ENCODE measurements at places on chromosomes 4 and X.

GRCh38 chrX:106899276-106899675 lies 3.9 kb downstream of the RIPPLY1 start:
- DNase-seq: no peak

DNA sequence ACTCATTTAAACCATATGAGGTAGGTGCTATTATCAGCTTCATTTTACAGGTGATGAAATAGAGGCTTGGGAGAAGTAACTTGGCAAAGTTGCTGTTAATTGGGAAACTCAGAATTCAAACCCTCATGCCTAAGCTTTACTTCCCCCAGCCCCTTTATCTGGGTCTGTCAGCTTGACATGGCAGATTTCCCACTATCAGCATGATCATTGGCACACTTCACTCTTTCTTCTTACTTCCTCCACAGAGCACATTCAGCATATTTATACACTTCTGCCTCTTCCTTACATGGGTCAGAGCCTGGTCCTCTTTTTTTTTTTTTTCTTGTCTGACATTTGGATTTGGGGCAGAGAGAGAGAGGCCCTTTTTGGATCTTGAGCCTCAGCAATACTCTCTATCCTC lies 56.5 kb upstream of the ARX start:
- DNase-seq: no peak

DNA sequence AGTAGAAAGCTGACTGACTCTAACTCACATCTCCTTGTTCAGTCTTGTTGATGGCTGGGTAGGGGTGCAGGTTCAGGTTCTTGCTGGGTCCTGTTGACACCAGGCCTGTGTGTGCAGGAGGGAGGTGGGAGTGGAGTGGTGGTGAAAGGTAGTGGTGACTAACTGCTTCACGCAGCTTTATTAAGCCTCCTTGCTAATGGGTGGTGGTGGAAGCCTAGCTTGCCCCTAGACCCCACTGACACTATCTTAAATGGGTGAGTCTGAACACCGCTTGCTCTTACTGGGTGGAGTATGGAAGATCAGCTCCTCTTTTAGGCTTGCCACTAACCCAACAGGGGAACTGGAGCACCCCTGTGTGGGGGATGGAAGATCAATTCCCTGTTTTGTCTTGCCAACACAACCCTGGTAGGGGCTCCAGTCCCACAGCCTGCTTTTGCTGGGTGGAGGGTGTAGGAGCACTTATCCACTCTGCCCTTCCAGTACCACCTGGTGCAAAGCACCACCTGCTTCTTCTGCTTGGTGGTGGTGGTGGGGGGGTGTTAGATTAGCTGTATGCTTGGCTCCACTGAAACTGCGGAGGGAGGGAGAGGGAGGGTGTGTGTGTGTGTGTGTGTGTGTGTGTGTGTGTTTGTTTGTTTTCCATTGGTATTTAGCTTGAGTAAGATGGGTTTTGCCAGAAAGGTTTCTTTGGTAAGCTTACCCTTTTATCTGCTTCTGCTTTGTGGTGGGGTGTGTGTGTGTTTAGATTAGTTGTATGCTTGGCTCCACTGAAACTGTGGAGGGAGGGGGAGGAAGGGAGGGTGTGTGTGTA lies 25.6 kb downstream of the KDM6A start:
- DNase-seq: no peak

DNA sequence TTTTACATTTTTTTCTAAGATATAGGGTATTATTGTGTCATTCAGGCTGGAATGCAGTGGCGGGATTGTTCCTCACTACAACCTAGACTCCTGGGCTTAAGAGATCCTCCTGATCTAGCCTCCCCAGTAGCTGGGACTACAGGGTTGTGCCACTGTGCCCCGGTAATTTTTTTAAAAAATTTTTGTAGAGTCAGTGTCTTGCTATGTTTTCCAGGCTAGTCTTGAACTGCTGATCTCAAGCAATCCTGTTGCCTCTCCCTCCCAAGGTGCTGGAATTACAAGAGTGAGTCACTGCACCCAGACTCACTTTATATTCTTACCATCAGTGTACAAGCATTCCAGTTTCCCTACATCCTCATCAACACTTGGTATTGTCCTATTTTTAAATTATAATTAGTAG lies 156.4 kb upstream of the GYPA start:
- DNase-seq: no peak

GRCh38 chr4:8542776-8543525 lies 37.2 kb upstream of the GPR78 start:
- no peak for DNase-seq

Data from activated T-helper 1 cell treated with anti-CD3 and anti-CD28 coated beads, Interleukin-2, amount 50 U/mL, for 16 hours (primary cell).